GM18507 (cell line): ENCODE measurements at places on chromosomes 5 and 9.

DNA sequence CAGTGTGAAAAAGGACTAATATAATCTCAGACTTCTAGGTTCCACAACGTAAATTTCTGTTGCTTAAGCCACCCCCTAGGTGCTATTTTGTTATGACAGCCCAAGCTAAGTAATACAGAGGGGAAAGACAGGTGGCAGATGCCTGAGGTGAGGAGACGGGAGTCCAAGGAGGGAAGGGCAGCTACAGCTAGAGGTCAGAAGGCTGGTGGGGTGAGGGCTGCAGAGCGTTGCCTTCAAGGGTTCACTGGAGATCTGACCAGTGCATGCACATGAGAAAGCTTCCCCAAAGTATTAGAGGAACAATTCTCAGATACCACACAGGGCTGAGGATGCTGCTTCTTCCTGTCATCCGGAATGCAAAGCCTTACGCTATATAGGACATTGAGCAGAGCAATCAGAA lies 104.7 kb upstream of the IRX4 start:
- no peak for DNase-seq

DNA sequence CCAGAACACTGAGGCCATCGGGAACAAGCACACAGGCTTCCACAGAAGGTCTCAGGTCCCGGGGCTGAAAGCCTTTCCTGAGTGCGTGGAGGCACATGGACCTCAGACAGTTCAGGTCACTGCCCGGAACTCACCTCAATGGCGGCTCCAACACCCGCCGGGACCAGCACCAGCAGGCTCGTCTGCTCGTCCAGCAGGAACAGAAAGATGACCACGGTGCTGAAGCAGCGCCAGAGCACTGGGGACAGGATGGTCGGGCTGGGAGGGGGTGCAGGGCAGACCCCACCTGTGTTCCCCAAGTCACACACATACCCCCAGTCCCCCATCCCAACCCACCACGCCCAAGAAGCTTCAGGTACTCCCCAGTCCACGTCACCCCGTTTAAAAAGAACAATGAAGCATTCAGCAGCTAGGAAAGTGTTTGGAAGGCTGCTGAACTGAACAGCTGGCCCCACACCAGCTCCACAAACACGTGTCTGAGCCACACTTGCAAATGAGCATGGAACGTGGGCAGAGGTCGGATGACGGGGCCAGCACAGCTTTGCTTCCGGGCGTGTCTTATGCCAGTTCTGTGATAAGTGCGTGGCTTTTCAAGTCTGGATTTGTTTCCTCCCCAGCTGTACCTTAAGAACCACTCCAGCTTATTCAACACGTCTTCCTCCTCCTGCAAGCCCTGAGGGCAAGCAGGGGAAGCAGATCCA lies 14.6 kb downstream of the CLPTM1L start:
- no peak for DNase-seq

- DNase-seq, result no peak
Observed at GRCh38 chr5:29894668-29895067, 1298.8 kb upstream of the CDH6 start.

DNA sequence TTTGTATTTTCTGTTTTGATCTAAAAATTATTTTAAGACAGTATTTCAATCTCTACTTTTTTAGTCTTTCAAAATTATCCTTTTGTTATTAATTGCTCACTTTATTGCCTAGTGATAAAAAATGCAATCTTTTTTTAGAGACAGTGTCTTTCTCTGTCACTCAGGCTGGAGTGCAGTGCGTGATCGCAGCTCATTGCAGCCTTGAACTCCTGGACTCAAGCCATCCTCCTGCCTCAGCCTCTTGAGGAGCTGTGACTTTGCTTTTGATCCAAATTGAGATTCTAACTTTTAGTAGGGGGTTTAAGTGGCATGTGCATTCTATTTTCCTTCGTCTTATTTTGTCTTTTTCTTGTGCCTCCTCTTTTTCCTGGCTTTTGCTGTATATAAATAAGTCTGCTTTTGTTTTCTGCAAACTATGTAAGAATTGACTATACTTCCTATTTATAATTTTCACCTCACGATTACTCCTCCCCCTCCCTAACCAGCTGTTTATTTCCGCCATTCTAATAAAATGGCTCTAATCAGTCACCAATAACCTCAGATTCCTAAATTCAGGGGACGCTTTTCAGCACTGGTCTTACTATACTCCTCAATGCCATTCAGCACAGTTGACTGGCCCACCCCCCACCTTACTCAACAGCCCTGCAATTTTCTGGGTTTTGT lies 32.3 kb downstream of the KLF9 start:
- no peak for DNase-seq

DNA sequence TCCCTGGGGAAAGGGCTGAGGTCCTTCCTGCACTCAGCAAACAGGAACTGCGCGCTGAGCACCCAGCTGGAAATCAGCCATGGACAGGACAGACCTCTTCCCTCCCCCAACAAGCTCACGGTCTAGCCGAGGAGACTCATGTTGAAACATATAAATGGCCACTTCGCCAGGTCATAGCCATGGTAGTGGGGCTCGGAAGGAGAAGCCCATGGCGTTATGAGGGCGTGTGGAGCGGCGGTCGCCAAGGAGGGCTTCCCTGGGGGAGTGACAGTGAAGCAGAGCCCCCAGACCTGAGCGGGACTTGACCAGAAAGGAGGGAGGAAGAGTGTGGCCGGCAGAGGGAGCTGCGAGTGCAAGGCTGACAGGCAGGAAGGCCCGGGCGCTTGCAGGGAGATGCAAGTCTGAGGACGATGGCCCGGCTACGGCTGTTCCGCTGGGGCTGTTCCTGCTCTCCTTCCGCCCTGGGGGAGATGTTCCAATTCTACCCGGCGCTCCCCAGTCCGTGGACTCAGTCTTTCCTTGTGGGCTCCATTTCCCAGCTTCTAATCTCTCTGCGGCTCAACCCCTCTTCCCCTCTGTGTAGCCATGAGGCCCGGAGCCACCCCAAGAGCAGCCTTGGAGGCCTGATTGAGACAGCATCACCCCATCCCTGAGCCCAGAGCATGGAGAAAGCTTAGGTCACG lies 43.9 kb upstream of the PRRC2B start:
- DNase-seq, result peak; percentile 82

DNA sequence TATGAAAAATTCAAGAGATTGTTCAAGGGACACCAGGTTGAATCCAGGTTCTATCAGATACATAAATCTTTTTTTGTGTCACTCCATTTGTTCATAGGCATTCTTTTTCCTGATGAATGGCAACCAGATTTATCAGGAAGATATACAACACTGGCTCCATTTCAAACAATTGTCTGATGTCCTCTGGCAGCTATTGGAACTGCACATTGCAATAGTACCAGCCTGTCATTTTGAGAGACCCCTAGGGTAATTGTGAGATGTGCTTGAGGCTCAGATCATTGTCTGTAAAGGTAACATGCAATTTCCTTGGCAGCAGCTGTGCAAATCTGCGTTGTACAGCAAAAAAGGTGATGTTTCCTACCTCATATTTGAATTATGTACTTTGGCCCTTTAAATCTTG lies 25.9 kb downstream of the KCTD16 start:
- no peak for DNase-seq

DNA sequence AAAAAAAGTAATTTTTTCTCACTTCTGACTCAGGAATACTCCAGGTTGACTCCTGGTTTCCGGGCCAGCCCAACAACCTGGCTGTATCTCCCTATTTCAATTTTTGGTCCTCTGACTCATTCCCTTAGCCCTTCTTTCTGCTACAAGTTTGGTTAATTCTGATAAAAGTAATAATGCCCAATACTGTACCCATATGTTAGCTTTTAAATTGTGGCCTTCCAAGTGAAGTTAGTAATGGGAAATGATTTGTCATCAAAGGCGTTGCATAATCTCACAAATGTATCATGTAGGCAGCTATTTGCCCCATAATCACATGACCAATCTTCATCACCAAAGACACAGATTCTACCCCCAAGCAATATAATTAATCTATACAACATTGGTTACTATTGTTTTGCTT lies 31.1 kb upstream of the BNC2 start:
- DNase-seq, result no peak

- no peak for DNase-seq
Observed at GRCh38 chr5:101047181-101047580, 144.1 kb upstream of the ST8SIA4 start.

DNA sequence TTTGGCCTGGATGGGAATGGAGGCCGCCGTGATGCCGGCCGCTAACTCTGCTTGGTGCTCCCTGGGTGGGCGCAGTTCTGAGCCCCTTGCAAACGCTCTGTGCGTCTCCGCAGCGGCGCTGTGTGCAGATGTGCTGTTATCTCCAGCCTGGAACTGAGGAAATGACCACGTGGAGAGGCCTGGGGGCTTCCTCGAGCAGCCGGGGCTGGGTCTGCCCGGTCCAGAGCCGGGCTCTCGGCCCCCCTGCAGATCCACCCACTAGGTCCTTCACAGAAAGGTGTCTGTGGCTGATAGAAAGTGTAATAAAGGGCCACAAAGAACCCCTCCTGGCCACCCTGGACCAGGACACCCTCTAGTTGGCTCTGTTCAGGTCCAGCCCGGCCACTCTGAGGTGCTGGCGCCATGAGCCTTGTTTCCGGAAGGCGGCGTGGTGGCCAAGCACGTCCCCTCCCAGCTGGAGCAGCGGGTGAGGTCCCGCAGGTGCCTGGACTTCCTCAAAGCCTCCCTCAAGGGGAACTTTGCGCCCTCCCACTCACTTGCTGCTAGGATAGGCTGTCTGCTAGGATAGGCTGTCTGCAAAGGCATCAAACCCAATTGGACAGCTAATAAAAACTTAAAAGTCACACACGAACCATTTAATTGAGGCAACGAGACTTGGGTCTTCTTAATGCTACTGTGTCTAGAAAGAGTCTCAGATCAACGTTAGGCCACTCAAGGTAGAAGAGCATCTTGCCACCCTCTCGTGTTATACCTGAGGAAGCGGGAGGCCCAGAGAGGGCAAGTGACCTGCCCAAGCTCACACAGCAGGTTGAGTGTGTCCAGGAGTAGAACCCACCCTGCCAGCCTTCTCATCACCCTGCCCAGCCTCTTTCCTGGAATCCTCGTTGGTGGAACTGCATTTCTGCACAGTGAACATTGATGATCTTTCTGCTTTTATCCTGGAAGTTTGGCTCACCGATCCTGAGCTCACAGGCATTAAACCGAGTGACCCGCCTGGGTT lies 109.3 kb upstream of the FCN2 start:
- DNase-seq, result peak; percentile 22

DNA sequence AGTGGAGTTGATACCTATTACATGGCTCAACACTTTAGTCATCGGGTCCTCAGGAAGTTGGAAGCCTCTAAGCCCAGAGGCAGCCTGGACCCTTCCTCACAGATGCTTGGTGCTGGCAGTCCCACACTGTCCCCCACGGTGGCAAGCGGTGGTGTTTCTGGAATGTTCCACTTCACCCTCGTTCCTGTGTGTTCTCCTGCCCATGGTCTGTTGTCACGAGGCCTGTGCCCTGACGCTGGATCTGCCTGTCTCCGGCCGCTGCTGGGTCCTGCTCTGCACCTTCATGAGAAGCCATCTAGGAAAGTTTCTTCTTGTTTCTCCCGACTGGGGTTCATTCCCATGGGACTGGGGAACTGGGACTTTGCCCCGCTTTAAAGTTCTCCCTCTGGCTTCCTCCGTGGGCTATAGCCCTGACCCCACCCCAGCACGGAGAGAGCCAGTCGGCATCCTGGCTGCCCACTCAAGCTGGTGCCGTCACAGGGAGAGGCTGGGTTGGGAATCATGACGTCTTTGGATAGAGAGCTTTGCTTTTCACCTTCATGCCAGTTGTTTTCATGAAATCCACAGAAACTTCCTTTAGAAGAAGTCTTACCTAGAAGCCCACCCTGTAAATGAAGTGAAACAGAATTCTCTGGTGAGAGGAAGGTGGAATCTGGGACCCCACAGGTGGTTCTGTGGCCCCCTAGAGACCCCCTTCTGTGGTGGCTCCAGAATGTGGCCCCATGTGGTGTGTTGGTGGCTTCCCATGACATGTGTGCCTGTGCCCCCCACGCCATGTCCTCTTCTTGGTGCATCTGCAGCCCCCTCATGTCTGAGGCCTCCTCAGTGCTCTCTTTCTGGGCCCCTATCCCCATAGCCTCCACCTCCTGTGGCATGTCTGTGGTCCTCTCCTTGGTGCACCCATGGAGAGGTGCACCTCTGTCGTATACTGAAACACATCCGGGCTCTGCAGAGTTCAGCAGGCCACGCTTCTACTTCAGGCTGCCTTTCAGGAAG lies 43.8 kb downstream of the TRIP13 start:
- no peak for DNase-seq

DNA sequence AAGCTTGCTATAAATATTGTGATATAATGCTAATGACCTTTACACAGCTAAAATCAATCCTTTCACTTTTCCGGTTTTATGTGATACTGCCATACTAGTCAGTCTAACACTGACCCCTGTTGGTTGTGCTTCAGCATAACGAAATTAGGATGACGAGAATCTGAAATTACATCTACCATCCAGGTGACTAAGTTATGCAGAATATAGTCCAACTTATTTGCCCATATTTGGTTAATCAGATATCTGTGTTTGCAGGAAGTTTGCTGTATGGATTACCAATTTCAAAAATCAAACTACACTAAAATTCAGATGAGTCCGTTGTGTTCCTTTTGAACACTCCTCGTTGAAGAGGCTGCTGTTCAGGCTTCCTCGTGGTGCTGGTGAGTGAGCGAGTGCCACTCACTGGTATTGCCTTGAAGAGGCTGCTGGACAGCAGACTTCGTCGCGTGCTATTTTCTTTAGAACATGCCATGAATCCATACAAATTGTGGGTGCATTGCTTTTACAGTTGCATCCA lies 32.5 kb downstream of the TENT4A start:
- DNase-seq, result peak; percentile 40

- no peak for DNase-seq
Observed at GRCh38 chr5:131758520-131758900, 38.3 kb downstream of the FNIP1 start.

DNA sequence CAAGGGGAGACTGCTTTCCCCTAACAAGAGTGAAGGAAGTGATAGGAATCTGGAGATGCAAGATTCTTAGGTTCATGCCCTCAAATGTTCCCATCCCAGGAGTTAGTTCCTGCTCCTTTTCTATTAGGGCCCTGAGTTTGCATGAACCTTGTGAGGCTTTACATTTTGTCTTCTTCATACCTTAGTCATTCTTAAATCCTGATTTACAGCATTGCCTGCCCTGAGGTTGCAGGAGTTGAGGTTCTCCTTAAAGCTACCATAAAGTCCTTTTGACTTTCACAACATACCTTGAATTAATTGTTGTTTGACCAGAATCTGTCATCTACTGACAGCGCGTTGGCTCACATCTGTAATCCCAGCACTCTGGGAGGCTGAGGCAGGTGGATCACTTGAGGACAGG lies 151.5 kb upstream of the ABCA1 start:
- no peak for DNase-seq

DNA sequence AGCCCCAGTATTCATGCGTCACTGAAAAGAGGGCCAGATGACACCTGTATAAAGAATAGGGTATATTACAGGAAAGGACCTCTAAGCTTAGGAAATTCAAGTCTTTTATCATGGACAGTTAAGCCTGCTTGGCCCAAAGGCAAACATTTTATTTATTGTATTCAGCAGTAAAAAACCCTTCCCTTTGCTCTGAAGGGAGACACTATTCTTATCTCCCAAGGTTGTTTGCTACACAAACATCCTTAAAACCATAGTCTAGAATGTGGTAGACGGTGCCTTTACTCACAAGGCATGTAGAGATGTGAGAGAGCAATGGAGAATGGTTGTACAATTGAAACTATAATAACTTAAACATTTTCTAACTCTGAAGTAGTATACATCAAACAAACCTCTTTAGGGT lies 33.9 kb downstream of the FTMT start:
- no peak for DNase-seq

GRCh38 chr9:124808246-124808956 lies 31.5 kb downstream of the OLFML2A start:
- DNase-seq, result no peak

GRCh38 chr5:80134876-80135275 lies 99.7 kb downstream of the THBS4 start:
- no peak for DNase-seq

- no peak for DNase-seq
Observed at GRCh38 chr5:66742083-66742895, 146.1 kb downstream of the MAST4 start.
